Hematopoietic multipotent progenitor cell treated with erythropoietin and hydrocortisone succinate and interleukin-3 and kit ligand, for 15 days (in vitro differentiated cells): ENCODE measurements at places on chromosomes 13 and 19.

DNA sequence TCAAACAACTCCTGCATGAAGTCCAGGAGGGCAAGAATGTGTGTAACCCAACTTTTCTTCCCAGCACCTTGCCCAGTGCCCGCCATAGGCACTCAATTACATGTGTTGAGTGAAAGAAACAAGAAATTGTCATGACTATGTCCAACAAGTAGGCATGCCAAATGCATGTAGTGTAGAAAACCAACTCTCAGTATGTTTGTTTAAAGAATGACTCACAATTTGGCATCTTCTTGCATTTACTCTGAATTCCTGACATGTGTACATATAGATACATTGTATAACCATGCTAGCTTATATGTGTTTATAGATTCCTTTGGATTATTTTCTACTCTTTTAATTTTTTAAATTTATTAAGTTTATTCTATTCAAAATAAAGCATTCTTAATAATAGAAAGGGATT, 305.0 kb downstream of the EFNB2 start:
- no peak for DNase-seq

GRCh38 chr19:40006273-40006691, 9.4 kb downstream of the ZNF546 start:
- no peak for DNase-seq

DNA sequence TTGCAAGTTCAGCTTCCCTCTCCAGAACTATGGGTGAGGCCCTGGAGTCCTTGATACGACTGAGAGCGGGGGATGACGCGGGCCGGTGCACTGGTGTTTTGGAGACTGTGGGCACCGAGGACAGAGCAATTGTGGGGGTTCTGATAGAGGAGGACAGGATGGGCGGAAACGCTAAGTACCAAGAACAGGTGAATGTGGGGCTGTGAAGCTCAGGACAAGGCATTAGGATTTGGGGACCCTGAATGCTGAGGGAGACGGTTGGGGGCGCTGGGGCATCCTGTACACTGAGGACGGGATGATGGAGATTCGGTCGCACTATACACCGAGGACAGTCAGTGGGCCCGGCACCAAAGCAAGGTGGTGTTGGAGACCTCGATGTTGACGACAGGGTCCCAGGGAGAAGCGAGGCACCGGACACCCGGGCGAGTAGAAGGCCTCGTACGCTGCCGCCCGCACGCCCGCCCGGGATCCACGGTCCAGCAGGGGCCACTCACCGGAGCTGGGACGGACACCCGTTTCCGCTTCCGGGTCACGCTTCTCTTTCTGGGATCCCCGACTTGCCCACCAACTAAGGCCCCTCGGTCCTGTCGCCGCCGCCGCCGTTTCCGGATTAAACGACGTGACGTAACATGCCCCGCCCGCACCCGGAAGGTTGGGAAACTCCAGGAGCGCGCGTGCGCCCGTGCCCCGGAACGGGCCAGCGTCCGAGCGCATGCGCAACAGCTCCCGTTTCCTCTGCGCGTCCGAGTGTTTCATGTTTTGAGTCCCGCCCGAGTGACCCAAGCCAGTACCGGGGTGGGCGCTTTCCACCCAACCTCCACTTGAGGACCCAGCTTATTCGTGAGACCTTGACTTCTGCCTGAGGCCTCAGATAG, at the start of gene CHMP2A:
CHMP2A (minus strand) TSS at position 612 of the 875 bp plus-strand sequence. CDS start 893 bp downstream, outside the sequence.
- peak; percentile 95 for DNase-seq

DNA sequence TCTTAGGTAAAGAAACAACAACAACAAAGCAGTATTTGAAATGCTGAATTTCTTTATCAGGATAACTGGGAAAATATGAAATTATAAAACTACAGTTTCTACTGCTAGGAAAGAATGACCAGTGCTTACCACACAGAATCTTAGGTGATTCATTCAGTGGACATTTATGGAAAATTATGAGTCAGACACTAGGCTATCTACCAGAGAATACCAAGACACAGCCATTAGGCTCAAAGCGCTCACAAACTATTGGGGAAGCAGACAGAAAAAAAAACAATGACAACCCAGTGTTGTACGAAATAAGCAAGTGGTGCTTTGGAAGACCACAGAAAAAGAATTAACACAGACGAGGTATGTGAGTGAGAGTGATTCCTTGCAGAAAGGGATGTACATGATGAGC, 1019.5 kb downstream of the PCDH9 start:
- no peak for DNase-seq

DNA sequence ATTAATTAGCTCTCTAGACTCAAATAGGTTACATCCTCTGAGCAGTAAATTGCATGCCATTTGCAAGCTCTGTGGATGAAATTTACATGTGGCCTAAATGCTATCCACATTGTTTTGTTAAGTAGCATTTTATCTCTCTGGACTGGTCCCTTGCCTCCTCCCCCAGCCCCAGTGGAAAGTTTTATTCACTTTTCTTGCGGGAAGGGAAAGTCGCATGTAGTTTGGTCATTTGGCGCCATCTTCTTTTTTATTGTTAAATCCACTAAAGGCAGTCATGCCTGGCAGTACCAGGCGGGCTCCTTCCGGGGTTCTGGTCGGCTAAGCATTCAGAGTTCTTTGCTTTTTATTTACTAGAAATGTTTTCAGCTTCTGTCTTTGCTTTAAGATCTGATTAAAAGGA, 188.7 kb downstream of the TM9SF2 start:
- DNase-seq, result no peak

GRCh38 chr13:50700664-50701305, 142.7 kb downstream of the DLEU7 start:
- DNase-seq, result no peak

- no peak for DNase-seq
Measured at GRCh38 chr19:10019246-10019645, 6.0 kb downstream of the RDH8 start.

- no peak for DNase-seq
Measured at GRCh38 chr19:17931532-17932191, 1.2 kb upstream of the CCDC124 start.

GRCh38 chr13:49635599-49636433, 7.5 kb downstream of the ARL11 start:
- no peak for DNase-seq

GRCh38 chr13:71360041-71360440, 507.0 kb downstream of the DACH1 start:
- no peak for DNase-seq

GRCh38 chr13:95497381-95497807, 55.1 kb upstream of the CLDN10 start:
- DNase-seq, result no peak

DNA sequence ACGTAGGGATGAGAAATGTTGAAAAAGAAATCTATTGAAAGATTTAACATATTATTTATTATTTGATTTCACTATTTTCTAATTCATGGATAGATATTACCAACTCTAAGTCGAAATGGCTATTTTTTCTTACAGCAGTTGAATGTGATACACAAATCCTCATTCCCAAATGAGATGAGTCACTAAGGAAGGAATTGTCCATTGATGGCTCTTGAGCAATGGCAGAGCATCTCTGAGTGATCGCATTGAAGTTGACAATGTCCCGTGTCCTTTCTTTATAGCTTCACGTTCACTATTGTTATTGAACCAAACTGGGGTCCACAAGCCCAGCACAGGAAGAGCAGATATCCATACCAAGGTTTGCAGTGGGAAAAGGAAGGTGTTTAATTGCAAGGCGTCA, 648.3 kb upstream of the SPRY2 start:
- no peak for DNase-seq

DNA sequence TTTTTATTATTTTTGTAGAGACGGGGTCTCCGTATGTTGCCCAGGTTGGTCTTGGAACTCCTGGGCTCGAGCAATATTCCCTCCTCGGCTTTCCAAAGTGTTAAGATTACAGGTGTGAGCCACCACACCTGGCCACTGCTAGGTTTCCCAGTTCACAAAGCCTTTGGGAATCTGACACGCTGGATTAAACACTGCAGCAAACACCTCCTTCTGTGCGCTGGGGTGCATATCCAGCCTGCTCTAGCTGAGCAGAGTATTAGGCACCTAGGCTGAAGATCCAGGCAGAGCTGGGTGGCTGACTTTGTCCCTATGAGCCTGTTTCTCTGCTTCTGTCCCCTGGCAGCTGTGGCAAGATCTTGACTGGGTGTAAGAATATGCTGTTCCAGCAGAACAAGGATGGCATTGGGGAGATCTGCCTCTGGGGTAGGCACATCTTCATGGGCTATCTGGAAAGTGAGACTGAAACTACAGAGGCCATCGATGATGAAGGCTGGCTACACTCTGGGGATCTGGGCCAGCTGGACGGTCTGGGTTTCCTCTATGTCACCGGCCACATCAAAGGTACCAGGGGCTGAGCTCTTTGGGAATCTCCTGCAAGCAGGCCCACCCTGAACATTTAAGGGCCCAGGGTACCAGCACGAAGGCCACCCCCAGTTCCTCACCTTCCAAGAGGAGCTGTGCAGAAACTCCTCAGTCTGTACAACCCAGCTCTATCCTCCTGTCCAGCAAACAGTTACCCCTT, 49.8 kb downstream of the ACSBG2 start:
- no peak for DNase-seq

DNA sequence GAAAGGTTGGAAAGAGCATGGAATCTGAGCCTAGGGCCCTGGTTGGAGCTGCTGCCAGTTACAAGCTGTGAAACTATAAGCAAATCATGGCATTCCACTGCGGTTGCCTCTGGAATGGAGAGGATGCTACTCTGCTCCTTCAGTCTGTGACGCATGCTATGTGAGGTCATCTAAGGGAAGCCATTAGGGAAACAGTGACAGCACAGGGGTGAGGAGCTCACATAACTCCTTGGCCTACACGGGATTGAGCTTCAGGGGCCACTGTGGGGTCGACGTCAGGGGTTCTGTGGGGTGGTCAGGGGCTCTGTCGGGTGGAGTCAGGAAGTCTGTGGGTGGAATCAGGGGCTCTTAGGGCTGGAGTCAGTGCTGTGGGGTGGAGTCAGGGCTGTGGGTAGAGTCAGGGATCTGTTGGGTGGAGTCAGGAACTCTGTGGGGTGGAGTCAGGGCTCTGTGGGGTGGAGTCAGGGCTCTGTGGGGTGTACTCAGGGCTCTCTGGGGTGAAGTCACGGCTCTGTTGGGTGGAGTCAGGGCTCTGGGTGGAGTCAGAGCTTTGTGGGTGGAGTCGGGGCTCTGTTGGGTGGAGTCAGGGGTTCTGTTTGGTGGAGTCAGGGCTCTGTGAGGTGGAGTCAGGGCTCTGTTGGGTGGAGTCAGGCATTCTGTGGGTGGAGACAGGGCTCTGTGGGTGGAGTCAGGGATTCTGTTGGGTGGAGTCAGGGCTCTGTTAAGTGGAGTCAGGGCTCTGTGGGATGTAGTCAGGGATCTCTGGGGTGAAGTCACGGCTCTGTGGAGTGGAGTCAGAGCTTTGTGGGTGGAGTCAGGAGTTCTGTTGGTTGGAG, 35.8 kb upstream of the MEDAG start:
- DNase-seq, result peak; percentile 52

- DNase-seq, result peak; percentile 25
Measured at GRCh38 chr19:41646589-41647204, 19.8 kb upstream of the CEACAM4 start.

- no peak for DNase-seq
Measured at GRCh38 chr19:9819596-9819909, 674 bp upstream of the FBXL12 start.

DNA sequence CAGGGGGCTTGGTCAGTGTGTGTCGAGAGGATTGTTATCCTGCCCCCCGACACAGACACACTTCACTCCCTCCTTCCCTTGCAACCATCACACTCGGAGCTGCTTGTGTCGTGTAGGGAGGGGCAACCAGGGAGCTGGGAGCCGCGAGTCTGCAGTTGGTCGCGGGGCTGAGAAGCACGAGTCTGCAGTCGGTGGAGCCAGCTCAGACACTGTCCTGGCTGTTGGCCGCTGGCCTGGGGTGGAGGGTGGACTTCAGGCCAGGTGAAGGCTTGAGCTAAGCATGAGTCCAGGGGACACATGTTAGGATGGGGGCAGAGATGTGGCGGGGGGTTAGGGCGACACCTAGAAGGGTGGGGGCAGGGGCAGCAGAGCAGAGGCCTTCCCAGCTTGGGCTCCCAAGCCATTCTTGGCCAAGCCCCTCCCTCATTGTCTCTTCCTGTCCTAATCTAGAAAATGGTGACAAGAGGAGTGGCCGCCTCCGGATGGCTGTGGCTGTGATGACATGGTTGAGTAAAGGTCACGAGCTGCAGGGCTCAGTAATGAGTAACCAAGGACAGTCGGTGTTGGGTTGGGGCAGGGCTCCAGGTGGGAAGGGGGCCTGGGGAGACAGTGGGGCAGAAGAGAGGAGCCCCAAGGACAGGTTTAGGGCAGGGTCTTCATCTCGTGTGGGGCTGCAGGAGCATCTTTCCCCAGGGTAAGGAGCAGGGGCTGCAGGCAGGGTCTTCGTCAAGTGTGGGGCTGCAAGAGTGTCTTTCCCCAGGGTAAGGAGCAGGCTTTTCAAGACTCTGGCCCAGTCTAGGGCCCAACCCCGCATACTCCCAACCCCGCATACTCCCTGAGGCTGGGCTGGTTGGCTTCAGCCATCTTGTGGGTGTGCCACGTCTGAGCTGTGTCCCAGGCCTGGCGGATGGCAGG, 8.6 kb downstream of the PPP5C start:
- no peak for DNase-seq

GRCh38 chr13:112582263-112582662, 5.7 kb downstream of the TUBGCP3 start:
- no peak for DNase-seq

GRCh38 chr13:77698201-77699058, 943 bp downstream of the SLAIN1 start:
- no peak for DNase-seq

GRCh38 chr19:45322311-45322710, 364 bp downstream of the CKM start:
- no peak for DNase-seq

GRCh38 chr19:35141837-35142605, 1.0 kb upstream of the FXYD7 start:
- no peak for DNase-seq

DNA sequence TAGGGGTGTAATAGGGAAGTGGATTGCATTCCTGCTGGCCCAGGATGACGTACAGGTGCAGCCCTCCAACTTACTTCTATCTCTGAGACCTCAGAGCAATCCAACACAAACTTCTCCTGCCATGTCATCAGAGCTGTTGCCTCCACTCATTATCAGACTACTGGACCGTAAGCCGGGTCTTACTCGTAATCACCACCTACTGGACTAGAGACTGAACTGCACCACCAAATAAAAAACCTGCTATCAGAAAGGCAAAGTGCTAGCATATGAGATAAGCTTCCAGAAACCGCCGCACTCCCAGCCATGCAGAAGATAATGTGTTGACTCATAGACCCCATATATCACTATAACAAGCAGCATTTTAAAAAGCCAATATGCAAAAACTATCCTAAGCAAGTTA, 102.0 kb downstream of the SLITRK1 start:
- DNase-seq, result no peak

DNA sequence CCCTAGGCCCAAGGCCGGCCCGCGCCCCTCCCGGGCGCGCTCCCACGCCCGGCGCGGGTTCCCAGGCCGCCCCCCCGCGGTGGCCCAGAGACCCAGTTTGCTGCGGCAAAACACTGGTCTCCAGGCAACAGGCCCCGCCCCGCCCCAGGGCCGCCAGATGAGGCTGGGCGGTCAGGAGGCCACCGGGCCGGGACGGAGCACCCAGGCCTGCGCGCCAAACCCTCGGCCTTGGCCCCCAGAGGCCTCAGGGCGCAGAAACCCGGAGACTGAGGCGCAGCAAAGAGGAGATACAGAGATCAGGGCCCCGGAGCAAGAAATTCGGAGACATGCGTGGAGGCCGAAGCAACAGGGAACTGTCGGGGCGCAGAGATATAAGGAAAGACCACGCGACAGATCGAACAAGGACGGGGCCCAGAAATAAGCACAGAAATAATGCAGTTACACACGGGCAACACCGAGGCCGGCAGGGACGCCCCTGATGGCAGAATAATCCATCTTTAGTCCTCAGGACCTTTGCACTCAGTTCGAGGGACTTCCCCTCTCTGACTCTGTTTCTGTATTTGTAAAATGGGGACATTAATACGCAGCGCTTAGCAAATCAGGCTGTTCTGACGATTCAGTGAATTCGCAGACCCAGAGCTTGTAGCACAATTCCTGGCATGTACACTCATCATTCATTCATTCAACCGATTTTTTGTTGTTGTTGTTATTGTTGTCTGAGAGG, 20.8 kb upstream of the ERCC1 start:
- peak; percentile 53 for DNase-seq
